SIG-M5 (cell line): ENCODE measurements at places on chromosomes 12 and 14.

DNA sequence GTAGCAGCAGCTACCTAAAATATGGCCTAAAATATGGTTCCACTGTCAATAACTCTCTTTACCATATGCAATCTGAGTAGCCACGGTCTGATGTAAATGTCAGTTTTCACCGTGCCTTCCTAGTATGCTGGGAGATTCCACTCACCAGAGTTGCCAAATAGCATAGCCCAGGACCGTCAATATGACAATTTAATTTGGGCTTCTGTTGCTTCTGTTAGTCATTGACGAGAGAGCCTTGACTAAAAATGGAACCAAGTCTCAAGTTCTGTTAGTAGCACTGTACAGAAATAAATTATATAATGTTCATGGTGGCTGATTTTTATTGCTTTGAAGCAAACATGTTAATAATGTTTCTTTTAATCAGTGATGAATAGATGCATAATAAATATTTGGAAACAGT lies 348.4 kb downstream of the BCAT1 start:
- no peak for DNase-seq

DNA sequence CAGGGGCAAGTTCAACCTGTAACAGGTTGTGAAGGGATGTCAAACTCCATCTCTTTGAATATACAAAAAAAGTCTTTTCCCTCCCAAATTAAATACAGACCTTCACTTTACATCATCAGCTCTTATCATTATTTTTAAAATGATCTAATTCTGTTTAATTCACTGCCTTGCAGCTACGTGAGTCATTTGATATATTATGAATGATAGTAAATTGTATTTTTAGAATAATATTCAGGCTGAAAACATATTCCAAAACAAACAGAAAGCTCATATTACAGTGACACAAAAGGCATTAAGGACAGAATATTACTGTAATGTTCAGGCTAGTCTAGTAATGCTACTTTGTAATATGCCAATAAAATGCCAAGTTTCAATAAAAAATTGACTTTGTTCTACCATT lies 53.3 kb downstream of the BCAT1 start:
- no peak for DNase-seq

GRCh38 chr12:11228296-11228879 lies 41.1 kb downstream of the PRB3 start:
- no peak for DNase-seq

GRCh38 chr12:3253682-3254275 lies 176.6 kb downstream of the TSPAN9 start:
- no peak for DNase-seq

GRCh38 chr14:103330536-103330935 lies 3.5 kb upstream of the EIF5 start:
- no peak for DNase-seq

DNA sequence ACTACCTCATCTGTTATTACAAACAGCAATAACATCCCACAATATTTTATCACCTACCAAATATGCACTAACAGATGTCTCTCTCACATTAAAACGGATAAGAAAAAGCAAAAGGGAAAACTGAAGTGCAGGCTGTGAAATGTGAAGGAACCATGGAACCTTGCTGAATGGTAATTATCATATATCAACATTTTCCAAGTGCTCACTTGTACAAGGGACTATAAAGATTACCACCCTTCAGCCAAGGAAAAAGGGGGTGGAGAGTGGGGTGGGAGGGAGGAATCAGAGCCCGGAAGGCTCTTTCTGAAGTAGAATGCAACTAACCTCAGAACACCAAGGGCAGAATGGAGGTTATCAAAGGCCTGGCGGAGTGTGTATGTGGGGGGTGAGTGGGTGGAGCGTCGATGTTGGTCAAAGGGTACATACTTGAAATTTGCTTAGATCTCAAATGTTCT lies 1.2 kb downstream of the SNX6 start:
- DNase-seq: no peak

DNA sequence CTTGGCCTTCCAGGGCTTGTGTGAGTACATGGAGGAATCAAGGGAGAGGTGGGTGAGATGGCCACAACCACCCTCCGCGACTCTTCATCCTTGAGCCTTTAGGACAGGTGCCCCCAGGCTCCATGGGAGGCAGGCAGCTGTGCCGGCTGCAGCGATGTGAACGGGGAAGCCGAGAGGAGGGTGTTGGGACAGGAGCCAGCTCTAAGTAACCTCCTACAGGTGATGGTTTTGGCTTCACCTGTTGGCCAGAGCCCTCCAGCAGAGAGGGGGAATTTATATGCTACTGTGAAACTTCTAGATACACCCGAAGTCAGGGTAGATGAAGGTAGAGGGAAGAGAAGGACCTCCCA lies 132.2 kb upstream of the HIF1A start:
- no peak for DNase-seq

GRCh38 chr12:110262442-110263388 lies 18.3 kb upstream of the ATP2A2 start:
- DNase-seq: no peak

GRCh38 chr12:14454098-14454907 lies 88.8 kb downstream of the ATF7IP start:
- DNase-seq: no peak

DNA sequence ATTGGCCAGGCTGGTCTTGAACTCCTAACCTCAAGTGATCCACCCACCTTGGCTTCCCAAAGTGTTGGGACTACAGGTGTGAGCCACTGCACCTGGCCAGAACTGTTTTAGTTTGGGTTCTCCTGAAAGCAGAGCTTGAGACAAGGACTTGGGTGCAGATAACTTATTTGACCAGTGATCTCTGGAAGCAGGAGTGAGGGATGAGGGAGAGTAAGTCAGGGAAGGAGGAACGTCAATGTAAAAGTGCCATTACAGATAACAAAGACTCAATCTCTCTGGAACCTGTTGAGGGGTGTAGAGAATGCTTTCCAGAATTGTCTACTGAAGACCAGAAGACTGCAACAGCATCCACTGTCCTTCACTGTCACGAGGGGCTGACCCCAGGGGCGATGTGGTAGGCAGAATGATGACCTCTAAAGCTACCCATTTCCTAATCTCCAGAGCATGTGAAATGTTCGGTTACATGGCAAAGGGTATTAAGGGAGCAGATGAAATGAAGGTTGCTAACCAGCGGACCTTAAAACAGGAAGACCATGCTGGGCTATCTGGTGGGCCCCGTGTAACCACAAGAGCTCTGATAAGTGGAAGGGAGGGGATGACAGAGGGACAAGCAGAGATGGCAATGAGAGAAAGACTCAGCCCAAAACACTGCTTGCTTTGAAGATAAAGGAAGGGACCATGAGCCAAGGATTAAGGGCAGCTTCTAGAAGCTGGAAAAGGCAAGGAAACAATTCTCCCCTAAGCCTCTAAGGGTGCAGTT lies 207.8 kb downstream of the RBM19 start:
- no peak for DNase-seq

DNA sequence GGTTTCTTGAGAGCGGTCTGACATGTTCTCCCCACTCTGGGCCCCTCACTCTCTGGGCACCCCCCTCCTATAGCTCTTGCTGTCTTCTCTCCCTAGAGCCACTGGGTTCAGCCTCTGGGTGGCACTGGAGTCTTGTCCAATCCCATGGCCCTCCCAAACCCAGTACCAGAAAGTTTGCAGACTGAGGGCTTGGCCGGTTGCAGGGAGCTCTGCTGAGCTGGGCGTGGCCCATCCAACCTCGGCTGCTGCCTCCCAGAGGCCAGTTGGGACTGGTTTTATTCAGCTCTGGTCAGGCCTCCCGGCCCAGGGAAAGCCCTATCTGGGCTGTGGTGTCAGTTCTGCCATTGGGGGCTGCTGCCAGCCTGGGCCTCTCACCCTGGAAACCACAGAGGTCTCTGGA lies 37.9 kb downstream of the ISCA2 start:
- DNase-seq: no peak

GRCh38 chr12:98373025-98373554 lies 142.3 kb upstream of the TMPO start:
- no peak for DNase-seq

DNA sequence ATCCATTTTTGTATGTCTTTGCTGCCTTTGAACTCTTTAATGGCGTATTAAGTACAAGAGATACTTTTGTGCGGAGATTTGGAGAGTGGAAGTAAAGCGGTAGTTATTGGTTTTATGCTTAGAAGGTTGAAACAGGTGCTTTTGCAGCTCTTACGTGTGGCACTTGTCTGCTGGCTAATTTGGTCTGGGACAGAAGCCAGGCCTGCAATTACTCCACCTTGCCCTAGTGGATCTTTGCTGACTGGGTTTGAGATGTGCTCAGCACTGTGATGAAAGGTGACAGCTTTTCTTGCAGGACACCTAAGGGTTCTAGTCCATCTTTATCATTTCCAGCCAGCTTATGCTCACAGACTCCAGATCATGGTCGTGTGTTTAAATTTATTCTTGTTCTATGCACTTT lies 252.5 kb downstream of the RPL10L start:
- DNase-seq: no peak

DNA sequence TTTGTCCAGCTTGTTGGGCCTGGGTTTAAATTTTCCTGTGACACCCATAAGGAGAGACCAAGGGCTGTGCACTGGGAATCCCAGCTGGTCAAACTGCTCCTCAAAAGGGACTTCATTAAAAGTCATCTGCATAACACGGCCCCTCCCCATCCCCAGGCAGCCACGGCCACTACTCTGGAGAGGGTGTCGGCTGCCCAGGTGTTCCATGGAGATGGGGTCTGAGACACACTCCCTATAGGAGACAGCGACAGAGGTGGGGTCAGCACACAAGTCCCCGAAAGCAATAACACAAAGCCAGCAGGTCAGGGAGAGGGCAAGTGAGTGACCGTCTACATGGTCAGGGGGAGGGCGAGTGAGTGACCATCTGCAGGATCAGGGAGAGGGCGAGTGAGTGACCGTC lies 75.6 kb upstream of the BCL11B start:
- DNase-seq: no peak
